ENCODE measurements at places on chromosomes 1 and 21. TPM values are rescaled to one million over a fixed set of nuclear protein-coding genes. Genes with fewer than 3 reads are reported as not detected.

LRRC7 gene
- 3.0 TPM for total RNA-seq

RORC gene
- total RNA-seq, result 15.4 TPM

DTL gene
- total RNA-seq, result 0.43 TPM

MCOLN2 gene
- total RNA-seq, result 0.27 TPM

PRDM16 gene
- 14.2 TPM for total RNA-seq
